NCI-H1092 (cell line): ENCODE measurements at places on chromosomes 12 and 14.

- DNase-seq = no peak
These were observed 156.4 kb downstream of the PLCZ1 start for GRCh38 chr12:18581232-18581962.

GRCh38 chr12:50188241-50188781 is 21.1 kb upstream of the CERS5 start:
- no peak for DNase-seq

- DNase-seq = no peak
These were observed 33.2 kb downstream of the NCKAP5L start for GRCh38 chr12:49794811-49795653.

- DNase-seq = no peak
These were observed 5.4 kb upstream of the MRPS35 start for GRCh38 chr12:27705263-27705662.

GRCh38 chr12:52808573-52809160 is 5.2 kb downstream of the KRT4 start:
- DNase-seq = no peak
